ENCODE measurements at places on chromosomes 4 and X.

- no peak for DNase-seq
Measured at GRCh38 chr4:94011190-94011589, 182.6 kb downstream of the ATOH1 start.

GRCh38 chr4:123739806-123740205, 343.2 kb downstream of the SPRY1 start:
- DNase-seq = no peak

DNA sequence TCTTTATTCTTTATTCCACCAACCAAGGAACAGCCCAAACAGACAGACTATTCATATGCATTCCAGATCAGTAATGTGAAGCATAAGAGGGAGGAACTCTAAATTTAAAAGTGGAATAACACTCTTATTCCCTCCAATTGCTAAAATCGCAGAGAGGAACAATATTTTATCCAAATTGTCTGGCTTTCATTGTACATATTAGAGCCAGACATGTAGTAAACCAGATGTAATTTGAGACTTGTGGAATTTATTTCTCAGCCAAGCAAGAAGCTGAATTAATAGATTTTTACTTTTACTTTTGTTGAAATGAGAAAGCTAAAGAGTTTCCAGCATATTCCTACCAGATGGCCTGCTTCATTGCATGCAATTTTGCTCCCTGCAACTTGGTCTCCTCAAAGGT, 674.6 kb upstream of the SLIT2 start:
- DNase-seq = peak; percentile 55

DNA sequence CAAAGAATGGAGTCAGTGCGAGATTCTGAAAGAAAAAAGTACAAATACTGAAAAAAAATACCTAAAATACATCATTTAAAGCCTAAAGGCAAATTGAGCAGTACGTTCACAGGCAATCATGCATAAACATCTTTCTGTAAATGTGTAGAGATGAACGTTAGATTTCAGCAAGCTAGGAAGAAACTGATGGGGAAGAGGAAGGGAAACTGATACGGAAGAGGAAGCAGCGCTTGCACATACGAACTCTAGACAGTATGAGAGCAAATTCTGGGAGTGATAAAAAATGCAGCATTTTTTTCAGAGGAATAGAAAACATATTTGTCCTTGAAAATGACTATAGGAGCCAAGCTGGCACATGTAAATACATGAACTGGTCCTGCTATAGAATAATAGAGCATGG, 9.4 kb downstream of the ANKRD50 start:
- DNase-seq = no peak

- DNase-seq = no peak
Measured at GRCh38 chr4:151673908-151674520, 86.8 kb downstream of the GATB start.

DNA sequence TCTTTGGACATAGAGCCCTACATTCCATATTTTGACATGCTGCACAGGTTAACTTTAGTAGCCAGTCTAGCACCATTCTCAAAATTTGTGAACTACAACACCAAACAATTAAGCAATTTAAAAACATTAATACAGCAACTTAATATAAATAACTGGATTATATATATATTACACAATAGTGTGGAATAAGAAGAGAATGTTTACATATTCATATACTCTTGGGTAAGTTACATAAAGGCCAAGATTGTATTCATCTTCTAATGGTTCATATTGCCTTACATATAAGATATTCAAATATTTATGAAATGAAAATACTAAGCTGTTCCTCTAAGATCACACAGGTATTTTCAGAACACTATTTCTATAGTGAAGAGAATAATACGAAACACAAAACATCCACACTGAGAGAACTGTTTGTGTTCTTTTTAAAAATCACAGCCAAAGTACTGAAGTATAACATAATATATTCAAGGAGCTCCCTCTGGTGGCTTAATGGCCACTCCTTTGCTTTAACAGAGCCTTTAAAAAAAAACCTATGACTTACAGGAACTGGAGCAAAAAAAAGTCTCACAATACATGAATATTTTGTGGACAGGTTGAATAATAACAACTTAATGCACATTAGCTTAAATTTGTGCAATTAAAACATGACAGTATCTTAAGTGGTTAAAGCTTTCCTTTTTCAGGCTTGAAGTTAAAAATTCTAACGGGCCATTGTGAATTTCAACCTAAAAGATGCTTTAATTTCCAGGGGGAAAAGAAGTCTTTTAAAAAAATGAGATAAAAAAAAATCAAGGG, 46.2 kb downstream of the NEK1 start:
- peak; percentile 82 for DNase-seq

- no peak for DNase-seq
Measured at GRCh38 chrX:150599226-150599625, 30.8 kb downstream of the MTM1 start.

- peak; percentile 56 for DNase-seq
Measured at GRCh38 chrX:11287505-11287904, 5.7 kb upstream of the AMELX start.

GRCh38 chr4:2395584-2395983, 22.9 kb downstream of the ZFYVE28 start:
- no peak for DNase-seq

GRCh38 chrX:46876901-46877300, 35.3 kb upstream of the JADE3 start:
- peak; percentile 31 for DNase-seq

- no peak for DNase-seq
Measured at GRCh38 chr4:30821275-30821674, 101.1 kb downstream of the PCDH7 start.

- DNase-seq = peak; percentile 52
Measured at GRCh38 chr4:168908093-168908492, 102.0 kb downstream of the CBR4 start.

- DNase-seq = no peak
Measured at GRCh38 chr4:93775551-93775950, 53.0 kb upstream of the ATOH1 start.

GRCh38 chr4:151304755-151305154, 20.6 kb downstream of the SH3D19 start:
- DNase-seq = no peak

- no peak for DNase-seq
Measured at GRCh38 chr4:45679411-45679810, 444.4 kb downstream of the GABRG1 start.

DNA sequence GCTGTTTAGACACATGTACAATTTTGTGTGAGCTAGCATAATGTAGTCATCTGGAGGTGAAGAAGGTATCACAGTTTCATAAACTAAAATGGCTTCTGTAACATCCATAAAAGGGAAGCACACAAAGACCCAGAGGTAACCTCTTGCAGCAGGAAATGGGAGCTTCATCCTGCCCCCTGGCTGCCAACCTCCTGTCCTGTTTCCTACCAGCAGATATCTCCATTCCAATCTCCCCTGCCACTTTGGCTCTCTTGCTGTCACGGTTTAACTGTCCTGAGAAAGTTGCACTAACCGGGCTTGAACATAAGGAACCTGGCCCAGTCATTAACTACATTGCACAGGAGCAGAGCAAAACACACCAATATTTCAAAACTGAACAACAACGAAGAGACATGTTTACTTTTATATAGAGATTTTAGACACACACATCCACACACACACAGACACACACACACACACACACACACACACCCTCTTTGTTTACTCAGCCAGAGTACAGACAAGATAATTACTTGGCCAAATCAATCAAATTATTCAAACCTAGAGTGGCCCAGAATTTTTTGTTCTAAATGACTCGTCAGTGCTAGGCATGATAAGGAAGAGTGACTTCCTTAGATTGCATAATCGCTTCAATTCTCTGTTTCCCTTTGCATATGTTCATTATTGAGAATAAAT, 24.2 kb downstream of the MID2 start:
- no peak for DNase-seq

DNA sequence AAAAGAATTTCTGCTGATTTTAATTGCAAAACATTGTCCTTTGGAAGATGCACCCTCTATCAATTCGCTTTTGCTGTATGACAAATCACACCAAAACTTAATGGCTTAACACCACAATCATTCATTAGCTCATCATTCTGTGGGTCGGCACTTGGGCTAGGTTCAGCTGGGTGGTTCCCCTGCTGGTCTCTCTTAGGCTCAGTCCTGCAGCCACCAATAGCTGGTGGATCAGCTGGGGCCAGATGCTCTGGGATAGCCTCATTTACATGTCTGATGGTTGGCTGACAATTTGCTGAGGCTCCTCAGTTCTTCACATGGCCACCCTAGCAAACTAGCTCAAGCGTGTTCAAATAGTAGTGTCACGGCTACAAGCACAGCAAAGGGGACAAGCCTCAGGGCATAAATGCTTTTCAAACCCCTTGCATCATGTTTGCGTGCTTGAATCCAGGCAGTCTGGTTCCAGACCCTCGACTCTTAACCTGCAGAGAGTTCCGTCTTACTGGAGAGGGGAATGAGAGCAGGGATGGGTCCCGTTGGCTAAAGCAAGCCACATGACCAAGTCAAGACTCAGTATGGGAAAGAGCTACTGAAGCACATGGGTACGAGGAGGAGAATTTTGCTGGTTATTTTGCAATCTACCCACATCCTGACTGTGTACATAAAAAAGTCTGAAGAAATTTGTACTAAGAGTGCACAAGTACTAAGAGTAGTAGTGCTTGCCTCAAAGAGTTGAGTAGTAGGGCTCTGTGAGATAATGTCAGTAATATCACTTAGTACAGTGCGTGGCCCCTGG, 7.5 kb upstream of the ACSL1 start:
- no peak for DNase-seq

DNA sequence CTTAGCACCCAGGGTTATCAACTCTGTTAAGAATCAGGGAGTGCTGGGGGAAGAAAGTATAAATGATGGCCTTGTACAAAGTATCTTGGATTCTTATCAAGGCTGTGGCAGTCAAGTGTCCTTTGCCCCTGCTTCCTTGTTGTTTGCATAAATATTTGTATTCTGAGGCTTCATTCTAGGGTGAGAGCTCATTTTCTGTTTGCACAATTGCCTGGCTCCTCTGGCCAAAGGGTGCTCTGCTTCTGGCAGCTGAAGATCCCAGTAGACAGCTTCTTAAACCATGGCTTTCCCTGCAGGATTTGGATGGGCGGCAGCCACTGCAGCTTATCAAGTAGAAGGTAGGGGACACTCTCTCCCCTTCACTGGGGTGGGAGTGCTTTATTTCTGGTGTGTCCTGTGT, at the start of gene GBA3:
GBA3 (plus strand) TSS at position 202 of the 400 bp plus-strand sequence.
- no peak for DNase-seq

GRCh38 chr4:6687947-6688878, 5.5 kb upstream of the S100P start:
- DNase-seq = no peak

GRCh38 chr4:54296548-54297203, 67.6 kb downstream of the PDGFRA start:
- DNase-seq = no peak

DNA sequence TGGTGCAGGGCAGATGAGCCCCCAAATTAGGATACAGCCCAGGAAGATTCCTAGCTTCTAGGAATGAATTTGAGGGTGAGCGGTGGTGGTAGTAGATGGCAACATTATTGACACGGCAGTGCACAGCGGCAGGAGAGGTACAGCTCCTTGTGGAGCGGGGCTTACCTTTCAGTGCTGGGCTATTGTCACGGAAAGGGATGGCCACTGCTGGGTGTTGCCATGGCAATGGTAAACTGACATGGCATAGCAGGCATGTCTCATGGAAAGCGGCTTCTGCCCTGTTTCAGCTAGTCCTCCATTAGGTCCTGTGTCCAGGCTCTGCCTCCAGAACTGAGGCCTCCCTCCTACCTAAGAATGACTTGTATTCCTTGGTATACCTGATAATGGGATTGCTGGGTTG, 81.8 kb upstream of the WDR1 start:
- DNase-seq = no peak

All from fibroblast of the aortic adventitia (primary cell).